ENCODE measurements at places on chromosomes 5 and 9. TPM values are rescaled to one million over a fixed set of nuclear protein-coding genes. Genes with fewer than 3 reads are reported as not detected.

- H3K4me3 ChIP-seq, result no peak overlapping the region
- no peaks in the 10 kb centered on the region for H3K36me3 ChIP-seq
- DNase-seq, result no peak
- no peak overlapping the region for H3K27ac ChIP-seq
- H3K4me1 ChIP-seq, result no peaks in the 10 kb centered on the region
- H3K27me3 ChIP-seq, result no peaks in the 10 kb centered on the region
Measured at GRCh38 chr5:174281089-174281760, 235.7 kb downstream of the NSG2 start.

The IFT74 gene
- 7.3 TPM for total RNA-seq

The ANKRD18B gene
- not detected for total RNA-seq

DNA sequence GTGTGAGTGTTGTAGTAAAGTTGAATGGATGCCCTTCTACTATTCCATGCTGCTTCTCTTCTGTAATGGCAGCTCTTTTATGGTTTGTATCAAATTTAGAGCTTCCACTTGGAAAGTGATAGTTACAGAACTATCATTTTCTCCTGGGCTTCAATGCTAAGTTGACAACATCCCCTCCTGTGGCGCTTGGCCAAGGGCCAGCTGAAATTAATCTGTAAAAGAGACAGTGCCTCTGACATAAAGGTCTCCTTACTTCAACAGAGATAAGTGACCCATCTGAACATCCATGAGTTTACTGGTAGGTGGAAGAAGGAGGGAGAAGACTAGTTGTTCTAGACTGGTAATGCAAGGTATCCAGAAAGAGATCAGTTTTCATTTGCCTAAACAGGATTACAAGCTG, 39.7 kb downstream of the CHSY3 start:
- no peak for DNase-seq
- H3K36me3 ChIP-seq, result no peaks in the 10 kb centered on the region
- no peak overlapping the region for H3K27ac ChIP-seq
- H3K27me3 ChIP-seq, result no peaks in the 10 kb centered on the region

The PDE8B gene
- total RNA-seq, result 0.22 TPM

- H3K27me3 ChIP-seq, result no peaks in the 10 kb centered on the region
- no peak overlapping the region for H3K27ac ChIP-seq
Measured at GRCh38 chr9:86707932-86708510, 239.3 kb downstream of the GAS1 start.

- H3K36me3 ChIP-seq, result no peaks in the 10 kb centered on the region
- DNase-seq, result no peak
- H3K4me1 ChIP-seq, result peaks cover 4% of the 10 kb centered on the region
- no peak overlapping the region for H3K4me3 ChIP-seq
- H3K27me3 ChIP-seq, result no peaks in the 10 kb centered on the region
- H3K27ac ChIP-seq, result no peak overlapping the region
Measured at GRCh38 chr9:7785813-7786212, 13.8 kb downstream of the DMAC1 start.
